Karpas-422 (cell line): ENCODE measurements at places on chromosomes 5 and 9. TPM values are rescaled to one million over a fixed set of nuclear protein-coding genes. Genes with fewer than 3 reads are reported as not detected.

GRCh38 chr5:151121665-151122064 lies 35.9 kb downstream of the ANXA6 start:
- no peak overlapping the region for H3K4me3 ChIP-seq
- H3K4me1 ChIP-seq = peaks cover 42% of the 10 kb centered on the region
- H3K27me3 ChIP-seq = no peaks in the 10 kb centered on the region

DNA sequence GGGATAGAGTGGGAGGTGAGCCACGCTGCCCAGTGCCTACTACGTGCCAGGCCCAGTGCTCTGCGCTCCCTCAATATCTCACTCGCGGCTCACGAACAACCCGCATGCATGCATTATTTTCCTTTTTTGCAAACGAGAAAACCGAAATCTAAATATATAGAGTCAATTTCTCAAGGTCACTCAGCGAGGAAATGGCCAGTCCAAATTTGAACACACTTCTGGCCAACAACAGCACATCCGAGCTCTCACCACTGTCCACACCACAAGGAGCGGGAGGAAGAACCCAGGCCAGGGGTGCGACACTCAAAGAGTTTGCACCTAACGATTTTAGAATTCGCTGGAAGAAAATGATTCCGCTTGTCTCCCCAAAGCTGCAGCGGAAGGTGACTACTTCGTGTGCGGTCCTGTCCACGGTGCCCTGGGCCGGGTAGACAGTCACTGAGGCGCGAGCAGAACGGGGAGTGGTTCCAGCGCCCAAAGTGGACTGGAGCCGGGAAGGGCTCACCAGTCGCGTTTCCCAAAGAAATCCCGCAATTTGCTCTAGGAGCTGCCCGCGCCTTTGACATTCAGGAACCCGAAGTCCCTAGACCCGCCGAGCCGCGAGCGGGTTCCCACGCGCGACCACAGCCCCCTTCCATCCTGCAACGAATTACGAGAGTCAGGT lies 1.1 kb upstream of the TLX3 start:
- no peaks in the 10 kb centered on the region for H3K27me3 ChIP-seq
- no peaks in the 10 kb centered on the region for H3K36me3 ChIP-seq
- no peak for DNase-seq
- no peaks in the 10 kb centered on the region for H3K4me1 ChIP-seq
- H3K4me3 ChIP-seq = no peak overlapping the region
- H3K27ac ChIP-seq = no peak overlapping the region

GRCh38 chr5:160165137-160166068 lies 46.2 kb upstream of the PWWP2A start:
- H3K4me1 ChIP-seq = peaks cover 7% of the 10 kb centered on the region
- no peak for DNase-seq
- H3K36me3 ChIP-seq = no peaks in the 10 kb centered on the region
- no peak overlapping the region for H3K27ac ChIP-seq

DNA sequence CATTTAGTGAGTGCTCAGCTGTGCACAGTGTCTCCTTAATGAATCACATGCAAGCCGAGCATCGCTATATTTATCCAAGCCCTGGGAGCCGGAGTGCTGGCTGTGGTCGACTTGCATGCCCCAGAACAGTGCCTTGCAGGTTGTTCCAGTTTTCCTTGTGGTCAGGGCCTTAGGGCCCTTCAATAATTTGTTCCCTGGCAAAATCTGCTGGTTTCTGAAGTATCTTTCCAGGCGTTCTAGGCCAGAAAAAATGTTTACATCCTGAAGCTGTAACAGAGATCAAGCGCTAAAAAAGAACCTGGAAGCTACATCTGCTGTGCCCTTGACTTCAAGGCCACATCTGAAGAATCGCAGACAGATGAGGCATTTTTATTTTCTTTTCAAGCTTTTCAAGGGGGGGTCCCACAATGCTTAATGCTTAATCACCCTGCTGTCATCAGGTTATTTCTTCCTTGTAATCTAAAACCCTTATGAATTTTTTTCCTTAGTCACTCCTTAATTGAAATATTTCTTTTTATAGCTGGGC lies 105.8 kb downstream of the DOCK2 start:
- no peak overlapping the region for H3K4me3 ChIP-seq
- H3K27me3 ChIP-seq = no peaks in the 10 kb centered on the region
- DNase-seq = no peak

- DNase-seq = no peak
- no peaks in the 10 kb centered on the region for H3K4me1 ChIP-seq
- no peak overlapping the region for H3K27ac ChIP-seq
- 0 out of 2 replicates have a peak, but pooled peaks cover 3% of the 10 kb centered on the region for H3K36me3 ChIP-seq
- no peaks in the 10 kb centered on the region for H3K27me3 ChIP-seq
Measured at GRCh38 chr5:123597018-123597417, 85.0 kb downstream of the CSNK1G3 start.

DNA sequence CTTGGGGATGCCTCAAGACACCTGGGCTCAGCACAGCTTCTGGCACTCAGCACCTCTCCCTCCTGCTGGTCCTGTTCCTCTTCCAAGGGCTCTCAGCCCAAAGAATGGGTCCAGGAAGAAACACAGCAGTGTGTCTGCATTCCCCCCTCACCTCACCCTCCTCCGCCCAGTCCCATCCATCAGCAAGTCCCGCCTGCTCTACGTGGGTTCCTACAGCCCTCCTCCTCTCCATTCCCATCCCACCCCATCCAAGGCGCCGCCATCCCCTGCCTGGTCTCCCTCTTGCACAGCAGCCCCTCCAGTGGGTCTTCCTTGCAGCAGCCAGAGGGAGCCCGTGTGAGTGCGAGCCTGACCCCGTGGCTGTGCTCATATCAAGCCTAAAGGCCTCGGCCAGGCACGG lies 52.3 kb upstream of the RPL26L1 start:
- no peak overlapping the region for H3K27ac ChIP-seq
- H3K4me3 ChIP-seq = no peak overlapping the region
- DNase-seq = no peak
- no peaks in the 10 kb centered on the region for H3K4me1 ChIP-seq
- H3K27me3 ChIP-seq = no peaks in the 10 kb centered on the region

- H3K36me3 ChIP-seq = no peaks in the 10 kb centered on the region
- H3K27me3 ChIP-seq = no peaks in the 10 kb centered on the region
- no peak overlapping the region for H3K27ac ChIP-seq
Measured at GRCh38 chr9:121478816-121479676, 20.6 kb downstream of the GGTA1 start.

Gene FREM1
- not detected in 2 replicates for total RNA-seq

DNA sequence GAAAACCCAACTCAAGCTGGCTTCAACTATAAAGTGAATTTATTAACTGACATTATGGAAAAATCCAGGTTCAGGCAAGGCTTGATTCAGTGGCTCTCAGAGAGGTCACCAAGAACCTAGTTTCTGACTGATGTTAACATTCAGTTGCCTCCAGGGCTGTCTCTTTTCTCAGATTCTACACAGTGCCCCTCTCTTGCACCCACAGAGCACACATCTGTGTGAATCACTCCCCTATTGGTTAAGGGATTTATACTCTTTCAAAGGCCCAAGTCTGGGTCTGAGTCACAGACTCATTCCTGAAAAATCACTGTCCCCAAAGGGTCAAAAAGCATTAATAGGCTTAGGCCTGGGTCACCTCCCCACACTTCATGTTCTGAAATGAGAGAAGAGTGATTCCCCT lies 6.2 kb upstream of the HAVCR2 start:
- no peak overlapping the region for H3K27ac ChIP-seq
- H3K4me1 ChIP-seq = no peaks in the 10 kb centered on the region
- no peaks in the 10 kb centered on the region for H3K36me3 ChIP-seq
- DNase-seq = no peak
- H3K27me3 ChIP-seq = no peaks in the 10 kb centered on the region
- H3K4me3 ChIP-seq = no peak overlapping the region

- no peak for DNase-seq
- no peak overlapping the region for H3K4me3 ChIP-seq
- H3K4me1 ChIP-seq = peaks cover 30% of the 10 kb centered on the region
- H3K27me3 ChIP-seq = no peaks in the 10 kb centered on the region
- peaks cover 83% of the 10 kb centered on the region for H3K36me3 ChIP-seq
Measured at GRCh38 chr9:21831841-21832509, 29.5 kb downstream of the MTAP start.

- peaks cover 58% of the 10 kb centered on the region for H3K36me3 ChIP-seq
- H3K4me3 ChIP-seq = no peak overlapping the region
- no peaks in the 10 kb centered on the region for H3K27me3 ChIP-seq
- no peaks in the 10 kb centered on the region for H3K4me1 ChIP-seq
Measured at GRCh38 chr5:138170299-138170698, 8.1 kb downstream of the BRD8 start.

- no peaks in the 10 kb centered on the region for H3K4me1 ChIP-seq
- no peak overlapping the region for H3K27ac ChIP-seq
- H3K36me3 ChIP-seq = no peaks in the 10 kb centered on the region
- no peak for DNase-seq
- H3K27me3 ChIP-seq = no peaks in the 10 kb centered on the region
Measured at GRCh38 chr5:17088051-17088450, 129.4 kb upstream of the BASP1 start.

DNA sequence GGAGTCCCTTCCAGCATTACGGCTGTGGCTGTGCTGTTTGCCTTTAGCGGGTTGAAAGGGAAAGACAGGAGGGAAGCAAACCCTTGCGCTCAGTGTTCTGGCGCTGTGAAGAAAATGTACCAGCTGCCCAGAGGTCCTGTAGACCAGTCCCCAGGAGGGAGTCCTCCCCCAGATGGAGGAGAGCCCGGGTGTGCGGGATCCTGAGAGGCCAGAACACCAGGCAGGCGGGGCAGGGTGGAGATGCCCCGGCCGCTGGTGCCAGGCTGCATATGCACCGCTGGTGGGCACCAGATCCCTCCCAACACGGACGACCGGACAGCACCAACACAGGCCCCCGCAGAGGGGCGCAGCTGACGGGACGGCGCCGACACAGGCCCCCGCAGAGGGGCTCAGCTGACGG lies 37.2 kb upstream of the SLC9A3 start:
- H3K27ac ChIP-seq = no peak overlapping the region
- no peaks in the 10 kb centered on the region for H3K4me1 ChIP-seq
- H3K36me3 ChIP-seq = no peaks in the 10 kb centered on the region

Gene CSF1R
- not detected in 2 replicates for total RNA-seq

DNA sequence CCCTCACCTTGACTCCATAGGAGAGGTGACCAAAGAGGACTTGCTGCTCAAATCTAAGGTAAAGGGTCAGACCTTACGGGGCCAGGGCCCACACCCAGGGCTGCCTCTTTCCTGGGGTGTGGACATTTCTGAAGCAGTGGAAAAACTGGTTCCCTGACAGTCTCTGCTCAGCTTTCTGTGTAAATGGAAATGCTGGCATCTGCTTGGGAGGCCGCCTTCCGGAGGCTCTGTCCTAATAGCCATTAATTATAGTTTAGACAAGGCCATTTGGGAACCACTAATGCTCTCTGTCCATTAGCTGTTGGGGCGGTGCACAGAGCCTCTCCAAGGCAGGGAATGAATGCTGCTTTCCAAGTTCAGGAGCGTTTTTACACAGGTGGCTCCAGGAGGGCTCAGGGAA lies 17.3 kb downstream of the USP20 start:
- no peaks in the 10 kb centered on the region for H3K4me1 ChIP-seq
- no peaks in the 10 kb centered on the region for H3K27me3 ChIP-seq
- no peak overlapping the region for H3K27ac ChIP-seq
- H3K36me3 ChIP-seq = 0 out of 2 replicates have a peak, but pooled peaks cover 5% of the 10 kb centered on the region
- no peak overlapping the region for H3K4me3 ChIP-seq
- DNase-seq = no peak

GRCh38 chr5:125412561-125413495 lies 666.4 kb upstream of the ZNF608 start:
- H3K36me3 ChIP-seq = no peaks in the 10 kb centered on the region
- no peak overlapping the region for H3K4me3 ChIP-seq
- no peaks in the 10 kb centered on the region for H3K4me1 ChIP-seq
- H3K27me3 ChIP-seq = no peaks in the 10 kb centered on the region
- no peak overlapping the region for H3K27ac ChIP-seq

DNA sequence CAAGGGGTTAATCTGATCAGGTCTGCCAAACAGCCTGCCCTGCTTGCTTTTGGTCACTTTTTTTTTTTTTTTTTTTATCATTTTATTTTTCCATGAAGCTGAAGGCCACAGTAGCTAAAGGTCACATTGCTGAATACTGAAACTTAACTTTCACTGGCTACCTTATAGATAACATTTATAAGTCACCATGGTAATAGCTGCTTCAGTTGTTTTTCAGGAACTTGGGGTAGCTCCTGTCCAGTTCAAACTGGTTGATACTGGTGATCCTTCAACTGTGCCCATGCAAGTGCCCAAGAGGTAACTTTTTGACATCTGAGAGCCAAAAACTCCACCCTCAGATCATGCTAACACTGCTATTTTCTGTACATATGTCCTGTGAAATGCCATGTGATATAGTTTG lies 68.3 kb upstream of the RGS7BP start:
- H3K27ac ChIP-seq = no peak overlapping the region
- H3K36me3 ChIP-seq = no peaks in the 10 kb centered on the region
- no peak overlapping the region for H3K4me3 ChIP-seq

- no peaks in the 10 kb centered on the region for H3K36me3 ChIP-seq
- H3K4me3 ChIP-seq = no peak overlapping the region
- no peaks in the 10 kb centered on the region for H3K27me3 ChIP-seq
- H3K27ac ChIP-seq = no peak overlapping the region
- peaks cover 18% of the 10 kb centered on the region for H3K4me1 ChIP-seq
Measured at GRCh38 chr5:69335341-69335935, 2.8 kb upstream of the CCDC125 start.

DNA sequence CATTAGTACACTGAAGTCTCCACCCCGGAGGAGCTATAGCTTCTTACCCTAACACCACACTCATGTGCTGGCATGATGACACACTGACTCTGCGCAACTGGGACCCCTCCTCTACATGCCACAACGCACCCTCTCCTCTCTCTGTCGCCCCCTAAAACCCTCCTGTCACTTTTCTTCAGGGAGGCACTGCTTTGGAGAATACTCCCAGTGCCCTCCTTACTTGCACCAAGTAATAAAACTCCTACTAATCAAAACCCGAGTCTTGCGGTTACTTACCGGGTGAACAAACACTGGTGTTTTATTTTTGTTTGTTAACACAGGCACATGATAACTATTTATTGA lies 12.6 kb upstream of the STXBP1 start:
- no peaks in the 10 kb centered on the region for H3K36me3 ChIP-seq
- H3K27me3 ChIP-seq = no peaks in the 10 kb centered on the region
- no peaks in the 10 kb centered on the region for H3K4me1 ChIP-seq
- DNase-seq = no peak
